ENCODE measurements at places on chromosomes 2 and 18.

- no peak for DNase-seq
Measured at GRCh38 chr18:4573735-4574134, 118.6 kb upstream of the DLGAP1 start.

- DNase-seq, result no peak
Measured at GRCh38 chr2:66412874-66413273, 22.1 kb upstream of the MEIS1 start.

DNA sequence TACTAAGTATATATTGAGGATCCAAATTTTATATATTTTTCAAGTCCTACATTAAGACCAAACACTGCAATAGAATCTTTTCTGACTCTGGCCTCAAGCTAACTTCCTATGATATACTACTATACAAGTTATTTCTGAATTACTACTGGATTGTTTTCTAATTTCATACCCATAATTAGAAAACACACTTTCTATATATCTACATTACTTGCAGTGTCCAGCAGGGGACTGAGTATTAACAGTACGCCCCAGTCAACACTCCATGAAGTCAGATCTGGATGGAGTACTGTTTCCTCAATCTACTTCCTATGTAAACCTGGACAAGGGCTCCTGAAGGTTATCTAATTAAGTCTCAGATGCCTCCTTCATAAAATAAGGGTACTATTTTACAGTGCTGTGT, 26.5 kb downstream of the RMP24 start:
- DNase-seq, result no peak

DNA sequence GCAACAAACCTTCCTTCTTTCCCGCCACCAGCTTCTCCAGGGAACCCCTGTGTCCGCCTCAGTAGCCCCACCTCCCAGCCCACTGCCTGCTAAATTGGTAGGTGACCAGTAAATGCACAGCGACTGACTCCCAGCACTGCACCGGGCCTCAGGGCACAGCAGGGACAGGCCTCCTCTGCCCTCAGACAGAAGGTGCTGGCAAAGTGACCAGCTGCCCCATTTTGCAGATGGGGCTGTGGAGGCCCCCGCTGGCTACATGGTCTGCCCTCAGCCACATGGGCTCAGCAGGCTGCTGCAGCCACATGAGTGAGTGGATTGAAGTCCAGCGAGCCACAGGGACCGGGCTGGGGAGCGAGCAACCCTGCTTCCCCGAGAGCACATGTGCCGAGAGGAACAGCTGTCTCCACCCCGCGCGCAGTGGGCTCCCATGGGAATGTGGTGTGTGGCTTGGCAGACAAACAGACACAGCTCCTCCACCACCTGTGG, 7.8 kb upstream of the NPPC start:
- no peak for DNase-seq

DNA sequence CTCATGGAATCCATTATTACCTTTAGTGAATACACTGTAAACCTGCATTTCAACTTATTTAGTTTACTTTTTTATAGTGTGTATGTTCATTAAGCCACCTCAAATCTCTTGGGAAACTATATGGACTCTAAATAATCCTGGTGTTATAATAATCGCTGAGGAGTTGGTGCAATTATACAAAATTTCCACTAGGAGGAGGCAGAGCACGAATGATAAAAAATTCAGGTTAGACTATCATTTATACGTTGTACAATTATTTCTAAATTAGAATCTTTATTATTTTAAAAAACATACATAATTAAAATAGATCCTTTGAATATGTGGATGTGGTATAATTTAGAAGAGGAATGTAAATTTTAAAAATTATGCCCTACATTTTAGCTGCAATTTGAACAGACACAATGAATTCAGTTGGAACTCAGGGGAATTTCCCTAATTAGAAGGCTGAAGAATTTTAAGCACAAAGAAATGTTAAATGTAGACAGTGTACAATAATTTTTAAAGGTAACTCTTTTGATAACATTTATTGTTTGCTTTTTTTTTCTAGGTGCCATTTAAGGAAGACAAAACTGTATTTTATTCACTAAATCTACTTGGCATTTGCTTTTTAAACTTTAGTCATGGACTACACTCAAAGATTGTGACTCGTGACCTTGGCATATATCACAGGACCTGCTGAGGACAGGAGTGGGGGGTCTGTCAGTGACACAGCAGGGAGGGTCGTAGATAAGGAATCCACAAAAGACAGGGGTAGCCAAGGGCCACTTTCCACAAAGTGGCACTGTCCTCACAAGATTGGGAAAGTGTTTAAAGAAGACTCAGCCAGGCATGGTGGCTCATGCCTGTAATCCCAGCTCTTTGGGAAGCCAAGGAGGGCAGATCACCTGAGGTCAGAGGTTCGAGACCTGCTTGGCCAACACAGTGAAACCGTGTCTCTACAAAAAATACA, 45.5 kb downstream of the RAB12 start:
- no peak for DNase-seq

DNA sequence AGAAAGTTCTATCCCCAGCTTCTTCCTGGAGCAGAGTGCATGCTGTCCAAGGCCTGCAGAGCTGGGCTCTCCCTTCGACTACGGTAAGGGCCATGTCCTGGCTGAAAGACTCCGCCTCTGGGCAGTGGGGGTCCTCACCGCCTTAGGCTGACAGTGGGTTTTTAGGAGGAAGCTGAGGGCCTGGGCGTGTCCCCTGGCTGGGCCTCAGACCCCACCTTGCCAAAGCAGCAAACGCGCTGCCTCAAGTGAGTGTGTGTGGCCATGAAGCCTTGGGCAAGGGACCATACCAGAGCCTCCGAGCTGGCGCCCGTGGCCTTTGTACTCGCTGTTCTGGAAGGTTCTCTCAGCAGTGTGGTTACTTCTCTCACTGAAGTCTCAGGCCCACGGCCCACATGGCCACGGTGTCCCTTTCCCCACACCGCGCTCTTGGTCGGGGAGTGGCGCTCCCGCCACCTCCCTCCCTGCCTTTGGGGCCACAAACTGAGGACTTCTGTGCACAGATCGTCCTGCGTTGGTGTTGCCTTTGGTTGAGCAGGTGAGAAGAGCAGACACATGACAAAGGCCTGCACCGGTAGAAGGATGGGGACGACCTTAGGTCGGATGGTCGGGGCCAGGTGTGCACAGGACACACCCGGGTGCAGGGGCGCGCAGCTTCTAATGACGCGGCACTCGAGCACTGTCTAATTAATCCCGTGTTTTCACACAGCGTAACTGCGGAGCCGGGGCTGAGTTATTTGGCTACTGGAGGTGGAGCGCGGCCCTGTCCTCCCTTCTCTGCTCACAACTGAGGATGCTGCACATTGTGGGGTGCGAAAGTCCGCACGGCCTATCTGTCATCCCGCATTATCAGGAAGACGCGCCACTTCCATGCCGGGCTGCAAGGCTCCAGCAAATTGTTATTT, 121.6 kb downstream of the PTGR3 start:
- DNase-seq, result no peak

DNA sequence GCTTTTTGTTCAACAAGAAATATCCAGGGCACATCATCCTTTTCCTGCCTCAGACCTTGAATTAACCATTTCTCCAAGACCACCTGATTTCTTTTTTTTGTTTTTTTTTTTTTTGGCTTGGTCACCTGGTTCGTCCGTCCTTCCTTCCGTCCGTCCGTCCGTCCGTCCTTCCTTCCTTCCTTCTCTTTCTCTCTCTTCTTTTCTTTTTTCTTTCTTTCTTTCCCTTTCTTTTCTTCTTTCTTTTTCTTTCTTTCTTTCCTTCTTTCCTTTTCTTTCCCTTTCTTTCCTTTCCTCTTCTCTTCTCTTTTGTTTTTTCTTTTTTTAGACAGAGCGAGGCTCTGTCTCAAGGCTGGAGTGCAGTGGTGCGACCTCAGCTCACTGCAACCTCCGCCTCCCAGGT, 80.7 kb downstream of the TET3 start:
- no peak for DNase-seq

GRCh38 chr18:35491700-35492077, 6.1 kb downstream of the INO80C start:
- DNase-seq, result no peak

- no peak for DNase-seq
Measured at GRCh38 chr2:50607721-50608120, 424.2 kb downstream of the NRXN1 start.

DNA sequence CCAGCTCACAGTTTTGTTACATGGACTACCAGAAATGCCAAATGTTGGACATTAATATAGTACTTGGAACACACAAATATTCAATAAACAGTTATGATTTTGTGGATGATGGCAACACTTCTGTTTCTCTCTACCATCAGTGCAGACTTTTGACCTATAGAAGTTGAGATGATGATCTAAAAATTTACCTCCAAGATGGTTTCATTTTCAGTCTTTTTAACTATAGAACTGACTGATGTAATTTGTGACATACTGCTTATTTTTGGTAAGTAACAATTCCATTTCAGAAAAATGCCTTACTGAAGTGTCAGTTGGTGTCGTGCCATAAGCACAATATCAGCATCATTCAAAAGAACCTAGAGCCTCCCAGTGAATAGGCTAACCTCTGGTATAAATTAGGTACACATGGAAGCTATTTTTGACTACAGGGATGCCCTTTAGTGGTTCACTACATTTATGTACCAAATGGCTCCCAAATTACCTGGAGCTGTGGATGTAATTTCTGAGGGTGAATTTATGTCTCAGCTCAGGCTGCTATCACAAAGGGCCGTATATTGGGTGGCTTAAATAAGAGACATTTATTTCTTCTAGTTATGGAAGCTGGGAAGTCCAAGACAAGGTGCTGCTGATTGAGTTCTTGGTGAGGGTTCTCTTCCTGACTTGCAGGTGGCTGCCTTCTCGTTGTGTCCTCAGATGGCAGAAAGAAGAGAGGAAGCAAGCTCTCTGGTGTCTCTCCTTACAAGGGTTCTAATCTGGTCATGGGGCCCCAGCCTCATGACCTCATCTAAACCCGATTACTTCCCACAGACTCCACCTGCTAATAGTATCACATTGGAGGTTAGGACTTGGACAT, 66.5 kb downstream of the ALPK2 start:
- no peak for DNase-seq

DNA sequence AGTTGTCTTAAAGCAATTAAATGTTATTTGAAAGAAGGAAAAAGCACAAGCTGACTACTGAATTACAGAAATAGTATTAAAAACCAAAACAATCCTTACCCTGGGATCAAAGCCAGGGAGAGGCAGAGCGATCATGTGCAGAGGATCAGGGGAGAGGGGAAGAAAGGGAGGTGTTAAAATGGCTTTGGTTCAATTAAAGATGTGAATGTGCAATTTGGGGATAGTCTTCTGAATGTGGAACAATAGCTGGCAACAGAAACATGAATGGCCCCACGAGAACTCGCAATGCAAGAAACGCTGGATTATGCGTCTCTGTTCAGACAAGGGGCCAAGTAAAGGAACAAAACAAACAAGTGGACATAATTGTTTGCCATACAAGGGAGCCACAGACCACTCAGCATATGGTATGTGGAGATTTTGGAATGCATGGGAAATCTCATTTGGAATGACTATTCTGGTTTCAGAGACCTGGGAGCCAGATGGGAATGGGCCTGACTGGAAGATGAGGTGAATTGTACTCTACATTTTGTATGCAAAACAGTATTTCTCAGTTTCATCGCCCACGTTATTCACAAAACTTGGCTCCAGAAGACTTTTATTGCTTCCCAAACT, 155.4 kb downstream of the SLC4A3 start:
- DNase-seq, result no peak

DNA sequence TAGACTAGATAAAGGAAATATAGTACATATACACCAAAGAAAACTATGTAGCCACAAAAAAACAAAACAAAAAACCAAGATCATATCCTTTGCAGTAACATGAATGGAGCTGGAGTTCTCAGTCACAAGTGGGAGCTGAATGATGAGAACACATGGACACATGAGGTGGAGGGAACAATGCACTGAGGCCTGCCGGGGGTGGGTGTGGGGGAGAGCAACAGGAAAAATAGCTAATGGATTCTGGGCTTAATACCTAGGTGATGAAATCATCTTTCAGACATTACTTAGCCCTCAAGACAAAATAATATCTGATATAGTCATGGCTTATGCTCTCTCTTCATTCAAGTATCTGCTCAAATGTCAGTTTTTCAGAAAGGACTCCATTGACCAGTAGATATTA, 930.6 kb downstream of the LRP1B start:
- DNase-seq, result no peak

GRCh38 chr2:238655974-238656722, 191.7 kb upstream of the TWIST2 start:
- no peak for DNase-seq

DNA sequence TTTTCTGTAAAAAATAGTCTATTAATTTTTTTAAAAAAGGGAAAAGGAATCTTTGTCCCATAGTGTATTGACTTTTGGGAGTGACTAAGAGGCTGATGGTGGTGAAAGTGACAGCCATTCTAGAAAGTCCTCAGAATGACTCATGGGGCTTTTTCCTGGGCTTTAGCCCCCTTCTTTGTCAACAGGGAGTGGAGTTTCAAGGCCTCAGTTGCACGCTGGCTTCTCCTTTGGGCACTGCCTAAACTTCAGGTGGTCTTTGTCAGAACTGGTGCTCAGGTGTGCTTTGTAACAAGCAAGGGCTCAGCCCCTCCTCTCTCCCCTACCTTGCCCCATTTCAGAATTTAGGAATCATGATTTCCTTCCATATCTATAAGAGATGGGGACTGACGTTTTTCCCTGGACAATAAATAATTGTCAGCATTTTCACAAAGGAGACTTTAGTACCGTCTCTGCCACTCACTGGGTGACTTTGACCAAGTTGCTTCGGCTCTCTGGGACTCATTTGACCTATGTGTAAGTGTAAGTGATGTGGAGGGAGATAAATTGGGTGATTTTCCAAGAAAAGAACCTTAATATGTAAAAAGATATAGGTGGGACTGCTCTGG, 61.2 kb upstream of the IGFBP2 start:
- no peak for DNase-seq

DNA sequence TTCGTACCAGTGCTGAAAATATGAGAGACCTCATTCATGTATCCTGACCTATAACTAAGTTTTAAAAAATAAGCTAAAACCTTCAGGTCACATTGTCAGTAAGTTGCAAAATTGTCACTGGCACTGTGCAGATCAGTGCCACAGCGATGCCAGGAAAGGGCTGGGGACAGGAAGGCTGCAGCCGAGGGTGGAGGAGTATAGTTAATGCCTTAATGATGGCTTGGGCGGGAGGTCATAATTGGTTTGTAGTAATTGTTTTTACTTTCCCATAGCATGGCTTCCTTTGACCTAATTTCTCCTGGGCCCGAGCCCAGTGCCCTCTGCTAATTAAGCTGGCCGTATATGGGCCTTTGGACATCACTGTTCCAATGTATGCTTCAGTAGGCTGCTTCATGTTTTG, 47.2 kb upstream of the RAB12 start:
- DNase-seq, result no peak

GRCh38 chr2:52874466-52875106, 893.0 kb upstream of the CHAC2 start:
- DNase-seq, result no peak

DNA sequence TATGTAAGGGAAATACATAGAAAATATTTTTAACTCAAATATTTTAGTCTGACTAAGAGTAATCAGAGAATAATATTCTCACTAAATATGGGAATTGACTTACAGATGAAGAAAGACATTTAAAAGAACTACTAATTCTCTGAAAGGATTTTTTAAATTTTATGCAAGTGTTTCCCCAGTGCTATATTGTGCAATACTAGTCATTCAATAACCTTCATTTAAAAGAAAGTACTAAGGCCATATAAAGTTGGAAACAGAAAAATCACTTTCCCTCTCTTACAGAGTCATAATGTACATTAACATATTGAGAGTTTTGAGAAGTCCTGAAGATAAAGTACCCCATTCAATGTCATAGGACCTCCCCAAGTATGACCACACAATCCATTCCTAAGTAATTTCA, 584.6 kb upstream of the ACVR2A start:
- no peak for DNase-seq

GRCh38 chr2:217790681-217791392, 212.0 kb downstream of the TNS1 start:
- no peak for DNase-seq

Measured in SHP77 (cell line).